ENCODE measurements at places on chromosomes 4 and X.
A peak's percentile ranks its signal among the peaks of the same experiment; 100 is the strongest.

- DNase-seq: no peak
These were observed 123.1 kb downstream of the CHIC2 start for GRCh38 chr4:53941331-53941730.

- peak; percentile 23 for DNase-seq
These were observed 1.5 kb upstream of the FAM193A start for GRCh38 chr4:2534904-2535375.

- no peak for DNase-seq
These were observed 8.3 kb upstream of the RAP2C start for GRCh38 chrX:132227383-132228112.

DNA sequence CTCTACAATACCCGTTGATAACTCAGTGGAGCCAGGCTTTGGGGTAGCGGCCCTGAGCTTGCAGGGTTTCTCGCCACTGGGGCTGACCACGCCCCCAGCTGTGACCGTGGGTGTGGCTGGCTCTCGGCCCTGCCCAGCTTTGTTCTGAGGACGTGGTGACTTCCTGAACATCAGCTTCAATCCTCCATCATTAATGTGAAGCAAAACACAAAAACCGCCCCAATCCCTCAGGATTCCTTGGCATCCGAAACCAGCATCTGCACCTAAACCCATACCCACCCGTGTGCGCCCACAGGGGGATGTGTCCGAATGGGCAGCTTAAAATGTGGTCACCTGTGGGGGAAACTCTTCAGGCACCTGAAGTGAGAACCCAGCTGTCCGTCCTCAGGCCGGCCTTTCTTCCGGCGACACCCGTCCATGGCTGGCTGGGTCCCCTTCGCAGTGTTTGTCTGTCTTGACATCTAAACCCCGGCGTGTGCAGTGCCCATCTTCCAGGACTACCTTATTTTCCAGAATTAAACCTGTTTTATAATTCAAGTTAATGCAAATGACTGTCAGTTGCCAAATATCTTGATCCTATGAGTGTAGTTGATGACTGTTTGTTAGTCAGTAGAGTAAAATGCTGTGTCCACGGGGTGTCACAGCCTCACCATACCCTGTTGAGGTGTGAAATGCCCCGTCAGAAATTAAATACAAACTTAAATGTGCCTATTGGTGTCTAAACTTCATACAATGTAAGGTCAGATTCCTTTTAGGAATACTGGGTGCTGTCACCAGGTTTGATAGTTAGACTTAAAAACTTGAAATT is 27.3 kb downstream of the NELFA start:
- DNase-seq: peak; percentile 13

DNA sequence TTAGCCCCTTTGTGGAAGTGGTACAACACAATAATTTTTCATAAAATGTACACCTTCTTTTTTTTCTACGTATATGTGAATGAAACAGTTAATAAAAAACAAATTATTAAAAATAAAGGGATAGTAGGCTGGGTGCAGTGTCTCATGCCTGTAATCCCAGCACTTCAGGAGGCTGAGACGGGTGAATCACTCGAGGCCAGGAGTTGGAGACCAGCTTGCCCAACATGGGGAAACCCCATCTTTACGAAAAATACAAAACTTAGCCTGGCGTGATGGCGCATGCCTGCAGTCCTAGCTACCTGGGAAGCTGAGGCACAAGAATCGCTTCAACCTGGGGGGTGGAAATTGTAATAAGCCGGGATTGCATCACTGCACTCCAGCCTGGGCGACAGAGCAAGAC is 244.9 kb downstream of the RAPGEF2 start:
- DNase-seq: no peak

Measured in HAP-1 (cell line).